ENCODE measurements at places on chromosomes 11 and 22.

DNA sequence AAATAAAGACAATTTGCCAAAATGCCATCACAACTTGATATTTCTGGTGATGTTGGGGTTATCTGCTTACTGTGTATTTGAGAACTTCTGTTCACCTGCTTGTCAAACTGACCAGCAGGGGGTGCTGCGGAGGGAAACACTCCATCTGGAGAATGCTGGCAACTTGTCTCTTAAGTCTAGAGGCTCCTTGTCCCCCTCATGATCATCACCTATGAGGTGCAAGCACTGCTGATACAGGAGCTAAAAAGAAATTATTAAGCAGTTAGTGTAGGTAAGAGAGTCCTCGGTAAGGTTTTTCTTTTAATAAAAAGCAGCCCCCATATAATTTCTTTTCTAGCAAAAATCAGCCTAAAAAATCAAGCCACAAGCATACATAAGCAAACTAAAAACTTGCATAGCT lies 32.7 kb upstream of the GLYATL1B start:
- peak; percentile 43 for DNase-seq

- no peak for DNase-seq
Observed at GRCh38 chr11:12224537-12224893, 114.1 kb downstream of the MICAL2 start.

GRCh38 chr11:134230339-134230738 lies 5.9 kb downstream of the VPS26B start:
- DNase-seq, result no peak

DNA sequence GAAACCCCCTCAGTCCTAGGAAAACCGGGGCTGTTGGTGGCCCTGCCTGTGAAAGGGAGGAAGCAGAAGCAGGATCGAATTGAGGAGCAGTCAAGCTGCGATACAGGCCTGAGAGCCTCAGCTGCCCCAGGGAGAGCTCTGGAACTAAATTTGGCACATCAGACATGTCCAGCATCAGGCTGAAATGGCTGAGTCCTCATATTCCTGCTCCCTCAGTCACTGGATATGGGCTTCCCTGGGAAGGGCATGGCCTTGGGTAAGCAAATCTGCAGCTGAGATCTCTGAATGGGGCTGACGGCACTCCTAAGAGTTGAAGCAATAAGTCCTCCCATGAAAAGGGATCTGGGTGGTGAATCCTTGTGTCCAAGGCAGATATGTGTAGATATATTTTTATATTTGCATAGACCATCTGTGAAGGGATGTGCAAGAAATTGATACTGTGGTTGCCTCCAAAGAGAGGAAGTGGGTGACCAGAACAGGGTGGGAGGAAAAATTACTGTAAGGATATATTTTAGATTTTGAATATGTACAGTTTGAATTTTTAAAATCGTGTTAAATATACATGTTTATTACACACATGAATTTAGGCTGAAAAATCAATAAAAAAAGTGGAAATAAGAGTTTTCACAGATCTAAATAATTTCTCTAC lies 45.5 kb downstream of the APIP start:
- DNase-seq, result no peak

- no peak for DNase-seq
Observed at GRCh38 chr22:44645531-44645930, 56.5 kb upstream of the PRR5 start.

- DNase-seq, result no peak
Observed at GRCh38 chr11:63517156-63517555, 11.3 kb downstream of the LGALS12 start.

DNA sequence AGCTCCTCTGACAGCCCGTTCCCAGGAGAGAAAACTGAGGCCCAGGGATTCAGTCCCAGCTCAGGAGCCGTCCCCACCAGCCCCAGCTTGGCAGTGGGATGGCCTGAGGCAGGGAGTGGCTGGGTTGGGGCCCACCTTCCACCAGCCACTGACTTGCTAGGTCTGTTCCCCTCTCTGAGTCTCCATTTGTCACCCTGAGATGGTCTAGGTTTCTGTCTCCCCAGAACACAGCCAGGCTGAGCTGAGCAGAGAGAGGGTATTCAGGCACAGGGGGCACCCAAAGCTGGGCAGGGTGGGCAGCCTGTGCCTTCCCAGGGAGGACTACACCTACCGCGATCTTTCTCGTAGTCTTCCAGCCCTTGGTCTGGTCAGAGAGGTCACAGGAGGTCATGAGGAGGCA lies 95.7 kb downstream of the PDE2A start:
- no peak for DNase-seq

GRCh38 chr11:128236506-128237498 lies 350.6 kb downstream of the ETS1 start:
- no peak for DNase-seq

DNA sequence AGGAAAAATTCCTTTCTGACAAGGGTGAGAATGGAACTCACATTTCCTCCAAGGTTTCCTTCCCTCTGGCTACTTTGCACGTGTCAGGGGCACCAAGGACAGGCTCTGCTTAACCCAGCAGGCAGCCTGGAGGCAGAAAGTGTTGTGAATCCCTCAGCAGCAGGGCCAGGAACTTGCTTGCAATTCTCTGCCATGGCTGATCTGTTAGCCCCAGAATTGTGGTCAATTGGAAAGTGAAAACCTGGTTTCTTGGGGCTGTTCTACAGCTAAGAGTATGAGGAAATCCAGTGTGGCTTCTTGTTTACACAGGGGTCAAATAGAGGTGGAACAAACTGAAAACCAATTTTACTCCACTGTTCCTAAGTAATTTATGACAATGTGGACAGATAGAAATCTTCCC lies 38.3 kb upstream of the CEP295 start:
- DNase-seq, result no peak

DNA sequence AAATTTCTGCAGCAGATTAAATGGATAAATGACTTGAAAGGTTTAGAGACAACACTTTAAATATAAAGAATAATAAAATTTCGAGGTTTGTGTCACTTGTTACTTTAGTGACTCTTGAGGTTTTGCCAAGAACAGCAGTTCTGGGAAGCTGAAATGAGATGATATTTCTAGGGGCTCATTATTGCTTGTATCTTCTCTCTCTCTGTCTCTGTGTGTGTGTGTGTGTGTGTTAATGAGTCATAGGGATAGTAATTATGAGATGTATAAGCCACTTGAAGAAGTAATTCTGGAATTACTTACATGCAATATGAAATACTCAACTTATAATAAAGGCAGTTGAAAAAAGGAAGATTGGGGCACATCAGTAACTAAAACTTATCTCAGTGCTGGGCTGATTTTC lies 9.6 kb upstream of the OR10G7 start:
- DNase-seq, result no peak

GRCh38 chr11:1082728-1083620 lies 8.3 kb downstream of the MUC2 start:
- DNase-seq, result no peak

DNA sequence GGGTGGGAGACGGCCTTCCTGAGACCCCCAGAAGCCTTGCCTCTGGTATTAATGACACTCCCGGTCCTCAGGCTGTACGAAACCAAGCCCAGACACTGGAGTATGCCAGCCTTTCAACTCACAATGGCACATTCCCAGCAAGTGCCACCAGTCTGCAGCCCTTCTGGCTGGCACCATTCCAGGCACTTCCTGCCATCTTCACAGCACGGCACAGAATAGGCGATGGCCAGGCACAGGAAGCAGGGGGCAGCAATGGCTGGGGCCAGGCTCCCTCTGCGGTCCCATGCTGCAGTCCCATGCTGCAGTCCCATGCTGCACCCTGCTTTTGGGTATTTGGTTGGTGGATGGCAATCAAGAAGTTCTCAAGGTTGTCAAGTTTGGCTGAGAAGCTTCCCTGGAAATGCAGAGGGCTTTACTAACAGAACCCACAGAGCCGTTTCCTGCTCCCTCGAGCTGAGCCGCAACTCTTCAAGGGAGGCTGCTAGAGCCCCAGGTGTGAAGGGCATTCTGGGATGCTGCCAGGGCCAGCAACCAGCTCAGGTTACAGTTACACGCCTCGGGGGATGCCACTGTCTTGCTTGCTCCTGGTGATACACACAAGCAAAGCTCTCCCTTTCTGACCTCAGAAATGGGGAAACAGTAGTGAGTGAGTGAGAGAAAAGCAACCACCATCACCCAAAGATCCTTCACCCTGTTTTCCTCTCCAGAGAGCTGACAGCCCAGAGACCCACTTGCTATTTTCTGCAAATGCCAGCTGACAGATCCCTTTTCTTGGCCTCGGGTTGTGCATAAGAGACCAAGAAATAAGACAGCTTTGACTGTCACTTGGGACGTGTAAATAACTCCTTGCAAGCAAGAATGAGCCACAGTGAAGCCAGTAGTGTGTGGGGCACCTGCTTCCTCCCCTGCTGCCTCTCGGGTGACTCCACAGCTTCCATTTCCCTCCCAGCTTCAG lies 23.9 kb downstream of the LRFN4 start:
- DNase-seq, result no peak

- DNase-seq, result no peak
Observed at GRCh38 chr11:1075341-1075911, 752 bp downstream of the MUC2 start.

DNA sequence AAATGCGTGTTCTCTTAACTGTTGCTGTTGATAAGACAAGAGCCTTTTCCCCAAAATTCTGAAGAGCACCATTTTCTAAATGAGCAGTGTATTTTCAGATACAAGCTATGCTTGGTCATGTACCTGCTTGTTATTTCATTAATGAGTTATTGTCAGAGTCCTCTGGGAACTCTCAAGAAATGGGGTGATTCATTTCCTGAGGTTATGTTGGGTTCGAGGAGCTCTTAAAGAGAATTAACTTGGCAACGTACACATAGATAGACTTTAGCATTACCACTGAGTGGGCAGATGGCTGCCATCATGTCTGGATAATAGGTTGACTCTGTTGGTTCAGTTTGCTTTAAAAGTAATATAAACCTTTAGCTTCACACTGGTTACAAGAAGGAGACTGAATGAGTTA lies 87.9 kb upstream of the SORL1-AS1 start:
- no peak for DNase-seq

DNA sequence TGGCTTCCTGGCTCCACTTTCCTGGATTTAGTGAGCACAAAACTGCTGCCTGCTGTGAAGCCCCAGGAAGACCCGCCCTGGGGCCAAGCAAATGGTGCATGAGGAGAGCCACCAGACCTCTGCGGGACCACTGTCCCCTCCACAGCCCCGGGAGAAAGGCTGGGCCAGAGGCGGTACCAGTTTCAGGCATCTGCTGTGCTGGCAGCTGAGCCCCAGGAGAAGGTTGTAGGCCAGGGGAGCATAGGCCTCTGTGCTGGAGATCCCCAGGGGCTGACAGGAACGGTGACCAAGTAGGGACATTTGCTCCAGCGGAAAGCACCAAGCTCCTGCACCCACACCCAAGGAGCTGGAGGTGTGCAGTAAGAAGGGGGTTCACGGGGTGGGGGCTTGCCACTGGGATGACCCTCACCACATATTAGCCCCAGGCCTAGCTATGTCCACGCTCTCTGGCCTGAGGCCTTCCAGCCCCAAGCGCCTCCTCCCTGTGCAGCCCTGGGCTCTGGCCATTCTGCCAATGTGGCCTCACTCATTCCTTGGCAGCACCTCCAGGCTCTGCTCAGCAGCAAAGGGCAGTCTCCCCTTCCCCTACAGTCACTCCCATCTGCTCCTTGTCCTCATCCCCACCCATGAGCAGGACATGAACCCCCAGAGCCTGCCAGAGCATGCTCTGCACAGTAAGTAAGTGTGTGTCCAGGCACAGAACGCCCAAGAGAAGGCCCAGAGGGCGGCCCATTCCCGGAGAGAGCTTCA lies 24.0 kb upstream of the COMT start:
- DNase-seq, result no peak

- DNase-seq, result no peak
Observed at GRCh38 chr11:133553885-133554740, 21.8 kb upstream of the OPCML start.

DNA sequence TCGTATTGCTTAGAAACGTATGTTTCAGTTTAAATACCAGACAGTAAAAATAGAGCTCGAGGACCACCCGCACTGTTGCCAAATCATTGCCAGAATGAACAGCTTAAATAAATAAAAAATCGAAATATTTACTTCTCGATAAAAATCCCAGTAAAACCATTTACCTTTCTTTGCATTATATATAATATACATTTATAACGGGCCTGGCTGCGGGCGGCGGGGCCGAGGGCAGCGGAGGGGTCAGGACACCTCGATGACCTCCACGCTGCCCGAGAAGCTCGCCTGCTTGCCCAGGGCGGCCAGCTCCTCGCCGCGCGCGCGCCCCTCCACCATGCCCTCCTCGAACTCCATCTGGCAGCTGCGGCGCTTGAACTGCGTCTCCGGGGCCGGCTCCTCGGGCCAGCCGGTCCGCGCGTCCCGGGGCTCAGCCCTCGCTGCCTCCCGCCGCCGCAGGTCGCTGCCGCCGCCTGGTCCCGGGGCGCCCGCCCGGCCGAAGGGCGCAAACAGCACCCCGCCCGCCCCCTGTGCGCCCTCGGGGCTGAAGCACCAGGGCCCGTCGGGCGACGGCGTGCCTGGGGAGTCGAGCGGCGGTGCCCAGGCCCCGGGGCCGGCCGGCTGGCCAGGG lies 15.7 kb downstream of the DUSP8 start:
- DNase-seq, result no peak

- peak; percentile 19 for DNase-seq
Observed at GRCh38 chr11:19868281-19868821, 155.7 kb downstream of the NAV2 start.

- peak; percentile 63 for DNase-seq
Observed at GRCh38 chr11:6576471-6577373, 26.7 kb downstream of the RRP8 start.

DNA sequence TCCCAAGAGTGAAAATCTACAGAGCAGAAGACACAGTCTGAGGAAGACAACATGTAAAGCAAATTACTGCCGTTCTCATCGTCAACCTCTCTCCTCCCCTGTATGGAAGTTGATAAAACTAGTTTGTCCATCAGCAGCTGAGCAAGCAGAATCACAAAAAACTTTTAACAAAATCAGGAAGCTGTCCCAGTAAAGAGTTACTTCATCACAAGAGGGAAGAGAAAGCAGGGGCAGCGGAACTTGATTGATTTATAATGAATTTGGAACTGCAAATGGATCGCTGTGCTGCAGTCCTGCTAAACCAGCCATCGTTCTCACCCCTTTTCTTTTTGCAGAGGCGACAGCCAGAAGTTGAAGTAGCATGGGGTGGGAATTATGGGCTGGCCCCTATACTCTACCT lies 13.7 kb upstream of the UCP3 start:
- DNase-seq, result no peak

DNA sequence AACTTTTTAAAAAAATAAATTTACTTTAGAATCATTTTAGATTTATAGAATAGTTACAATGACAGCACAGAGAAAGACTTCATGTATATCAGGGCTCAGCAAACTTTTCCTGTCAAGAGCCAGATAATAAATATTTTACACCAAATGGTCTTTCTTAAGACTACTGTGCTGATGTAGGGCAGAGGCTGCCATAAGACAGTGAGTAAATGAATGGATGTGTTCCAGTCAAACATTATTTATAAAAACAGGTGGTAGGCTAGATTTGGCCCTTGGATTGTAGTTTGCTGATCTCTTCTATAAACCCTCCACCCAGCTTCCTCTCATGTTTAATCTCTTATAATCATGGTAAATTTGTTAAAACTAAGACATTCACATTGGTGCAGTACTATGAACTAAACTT lies 33.0 kb downstream of the CECR2 start:
- no peak for DNase-seq

DNA sequence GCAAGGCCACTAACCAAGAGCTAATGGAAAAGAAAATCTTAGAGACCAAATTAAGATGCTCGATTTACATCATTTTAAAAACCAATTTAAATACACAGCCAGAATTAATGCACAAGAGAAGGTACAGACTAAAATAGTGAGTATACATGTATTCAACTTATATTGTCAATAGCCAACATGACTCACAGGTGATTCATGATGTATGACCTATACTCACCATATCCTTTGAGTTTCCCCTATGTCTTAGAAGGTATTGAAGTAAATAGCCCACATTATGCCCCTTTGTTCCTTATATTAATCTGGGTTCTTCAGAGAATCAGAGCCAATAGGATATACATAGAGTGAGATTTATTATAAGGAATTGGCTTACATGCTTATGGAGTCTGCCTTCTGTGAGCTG lies 97.5 kb upstream of the ANO3 start:
- DNase-seq, result no peak

Data from HFFc6 (cell line).